ENCODE measurements at places on chromosomes 5 and 9.

DNA sequence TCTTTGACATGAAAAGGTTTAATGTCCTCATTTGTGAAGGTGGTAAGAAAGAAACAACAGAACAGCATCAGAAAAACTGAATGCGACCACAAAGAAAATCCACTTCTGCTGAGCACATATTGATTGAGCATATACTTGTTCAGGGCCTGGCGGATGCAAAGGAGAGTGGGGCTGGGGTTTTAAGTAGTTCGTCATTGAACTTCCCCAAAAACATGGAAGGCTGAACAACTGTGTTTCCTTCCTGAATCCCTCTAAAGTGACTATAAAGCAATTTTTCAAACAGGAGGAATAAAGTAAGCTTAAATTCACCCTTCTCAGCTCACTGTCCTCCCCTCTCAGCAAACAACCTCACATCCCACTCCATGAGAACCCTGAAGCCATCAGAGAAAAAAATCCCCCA is 262.9 kb downstream of the AGTPBP1 start:
- ATAC-seq, result no peak

DNA sequence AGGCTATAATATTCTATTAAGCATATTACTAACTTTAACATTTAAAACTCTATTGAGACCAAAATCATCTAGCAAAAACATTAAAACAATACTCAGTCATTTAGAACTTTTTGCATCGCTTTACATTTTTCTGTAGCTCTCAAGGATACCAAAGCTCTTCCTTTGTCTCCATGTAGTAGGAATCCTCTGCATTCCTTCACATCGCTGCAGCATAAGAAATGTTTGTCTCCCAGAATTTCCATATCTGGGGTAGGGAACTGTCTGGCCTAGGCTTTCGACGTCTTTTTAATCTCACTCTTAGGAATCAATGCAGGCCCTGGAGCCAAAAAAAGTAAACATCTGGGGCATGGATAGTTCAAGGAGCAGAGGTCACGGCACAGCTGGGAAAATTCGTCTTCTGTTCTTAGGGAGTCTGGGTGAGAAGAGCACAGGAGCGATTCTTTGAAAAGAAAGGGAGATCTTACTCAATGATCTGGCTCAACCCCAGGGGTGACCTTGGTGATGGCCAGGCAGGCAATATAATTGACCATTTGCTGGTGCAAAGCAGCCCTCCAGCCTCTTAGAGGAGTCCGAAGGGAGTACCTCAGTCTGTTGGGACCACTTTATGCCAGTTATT is 23.2 kb upstream of the RAI14 start:
- ATAC-seq, result no peak

DNA sequence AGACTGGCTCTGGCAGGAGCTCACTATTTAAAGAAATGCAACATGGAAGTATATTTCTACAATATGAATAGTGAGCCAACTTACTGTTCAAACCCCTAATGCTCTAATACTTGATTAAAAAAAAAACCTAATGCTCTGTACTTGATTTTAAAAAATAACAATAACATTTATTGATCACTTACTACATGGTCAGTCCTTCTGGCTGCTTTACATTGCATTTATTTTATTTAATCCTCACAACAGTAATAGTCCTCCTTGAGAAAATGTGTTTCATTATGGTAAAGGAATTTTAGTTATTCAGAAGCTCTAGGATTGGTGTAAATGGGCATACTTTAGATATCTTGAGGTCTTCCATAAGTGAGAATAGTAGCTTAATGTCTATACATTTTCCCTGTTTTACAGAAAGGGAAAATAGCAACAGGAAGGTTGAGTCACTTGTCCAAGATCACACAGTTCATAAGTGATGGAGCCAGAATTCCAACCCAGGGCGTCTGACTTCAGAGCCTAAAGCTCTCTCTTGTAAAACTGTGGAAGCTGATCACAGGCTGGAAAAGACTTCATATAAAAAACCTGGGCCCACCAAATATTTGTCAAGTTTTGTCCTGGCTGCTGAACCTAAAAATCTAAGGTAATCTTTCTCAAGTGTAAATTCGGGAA is 1.0 kb downstream of the STARD4 start:
- ATAC-seq, result no peak

DNA sequence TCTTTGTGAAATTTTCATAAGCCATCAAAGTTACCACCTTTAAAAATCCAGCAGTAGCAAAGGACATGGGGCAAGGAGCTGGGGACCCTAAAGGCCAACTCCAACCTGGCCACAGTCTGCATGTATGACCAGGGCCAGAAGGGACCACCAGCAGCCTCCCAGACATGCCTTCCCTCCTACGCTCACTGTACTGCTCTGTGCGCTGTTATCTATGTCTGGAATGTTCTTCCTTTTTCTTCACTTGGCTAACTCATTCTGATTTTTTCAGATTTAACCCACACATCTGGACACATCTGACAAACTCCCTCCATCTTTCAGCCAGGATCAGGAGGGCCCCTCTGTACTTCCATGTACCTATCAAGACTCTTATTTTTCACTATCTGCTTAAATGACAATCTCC is 47.6 kb upstream of the TRAF1 start:
- no peak for ATAC-seq

DNA sequence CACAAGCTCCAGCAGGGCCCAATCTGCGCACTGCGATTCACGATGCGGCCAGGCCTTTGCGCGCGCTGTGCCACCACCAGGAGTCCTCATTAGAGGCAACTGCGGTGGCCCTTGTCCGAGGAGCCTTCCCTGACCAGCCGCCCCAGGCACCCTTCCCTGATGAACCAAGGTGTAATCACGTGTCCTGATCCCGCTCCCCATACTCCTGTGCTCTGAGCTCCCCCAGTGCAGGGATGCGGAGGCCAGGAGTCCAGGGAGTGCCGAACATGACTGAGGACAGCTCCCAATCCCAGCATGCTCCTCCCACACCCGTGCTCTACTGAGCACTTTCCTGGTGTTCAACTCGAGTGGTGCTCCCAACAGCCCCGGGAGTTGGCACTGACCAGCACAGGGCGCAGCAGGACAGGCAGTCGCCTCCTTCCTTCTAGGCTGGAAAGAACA is 134.8 kb downstream of the ZNF354C start:
- ATAC-seq, result no peak

DNA sequence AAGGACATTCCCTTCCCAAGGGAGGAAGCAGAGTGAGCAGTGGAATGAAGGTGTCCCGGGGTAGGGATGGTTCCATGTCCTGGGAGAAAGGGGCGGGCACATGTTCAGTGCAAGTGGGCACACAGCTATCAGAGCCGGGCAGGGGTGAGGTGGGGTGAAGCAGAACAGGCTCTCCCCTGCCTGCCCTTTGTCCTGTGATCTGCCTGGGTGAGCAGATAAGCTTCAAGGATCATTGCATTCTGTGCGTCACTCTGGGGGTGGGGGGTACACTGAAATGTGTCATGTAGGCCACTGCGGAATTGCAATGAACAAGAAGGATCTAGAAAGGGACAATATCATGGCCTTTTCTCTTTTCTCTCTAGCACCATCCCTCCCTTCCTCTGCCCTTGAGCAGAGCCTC is 61.7 kb upstream of the SHB start:
- ATAC-seq, result no peak

GRCh38 chr5:159331093-159331973 is 1.0 kb upstream of the IL12B start:
- peak; percentile 94 for ATAC-seq

DNA sequence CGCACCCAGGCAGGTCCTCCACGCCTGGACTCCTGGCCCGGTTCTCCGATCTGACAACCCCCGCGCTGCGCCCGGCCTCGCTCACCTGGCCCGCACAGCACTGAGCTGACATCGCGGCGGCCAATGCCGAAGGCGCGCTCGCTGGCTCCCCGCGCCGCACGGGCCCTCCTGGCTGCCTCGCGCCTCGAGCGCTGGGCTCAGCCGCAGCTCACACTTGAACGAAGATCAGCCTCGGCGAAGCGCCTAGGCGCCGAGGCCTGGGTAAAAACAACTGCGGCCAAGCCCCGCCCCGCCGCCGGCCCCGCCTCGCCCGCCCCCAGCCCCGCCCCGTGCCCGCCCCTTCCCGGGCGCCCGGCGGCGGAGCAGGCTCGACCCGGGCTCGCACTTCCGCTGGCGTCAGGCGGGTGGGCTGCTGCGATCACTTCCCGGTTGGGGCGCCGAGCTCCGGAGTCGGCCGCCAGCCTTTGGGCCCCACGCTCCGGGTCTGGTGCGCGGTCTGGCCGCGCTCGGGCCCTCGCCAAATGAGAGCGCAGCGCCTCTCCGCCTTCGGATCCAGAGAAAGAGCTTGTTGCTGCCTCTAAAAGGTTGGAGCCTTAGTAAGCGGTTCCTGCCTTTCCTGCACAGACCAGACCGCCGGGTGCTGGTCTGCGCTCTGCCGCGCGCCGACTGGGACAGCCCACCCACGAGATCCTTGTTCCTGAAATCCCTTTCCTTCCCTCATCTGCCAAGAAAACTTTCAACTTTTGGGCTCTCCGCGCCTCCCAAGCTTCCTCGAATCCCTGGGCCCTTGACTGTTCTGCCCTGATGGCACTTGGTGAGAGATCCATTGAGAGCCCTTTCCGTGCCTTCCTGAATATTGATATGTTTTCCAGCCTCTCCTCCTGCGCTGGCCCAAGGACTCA is at the start of gene SERINC5:
Gene SERINC5, minus strand, starts transcription at position 238 of the 902 bp plus-strand sequence. Its CDS starts 126 bp downstream, at position 112.
- ATAC-seq, result peak; percentile 81

- no peak for ATAC-seq
Measured at GRCh38 chr5:112569596-112569995, 150.5 kb upstream of the EPB41L4A start.

DNA sequence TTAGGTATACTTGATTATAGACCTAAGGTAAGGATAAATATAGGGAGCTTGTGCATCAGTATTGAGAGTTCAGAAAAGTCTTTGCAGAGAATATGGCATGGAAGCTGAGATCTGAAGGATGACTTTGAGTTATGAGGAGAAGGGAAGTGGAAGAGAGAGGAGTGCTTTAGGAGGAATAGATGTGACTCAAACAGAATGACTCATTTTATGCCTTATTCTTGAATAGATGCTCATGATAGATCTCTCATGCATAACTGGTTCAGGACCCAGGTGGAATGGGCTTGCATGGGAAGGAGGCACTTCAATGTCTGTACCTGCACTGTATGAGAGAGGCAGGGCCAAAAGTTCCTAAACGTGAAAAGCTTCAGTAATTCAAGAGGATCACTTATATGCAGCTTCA is 103.3 kb downstream of the CWC27 start:
- ATAC-seq, result no peak

DNA sequence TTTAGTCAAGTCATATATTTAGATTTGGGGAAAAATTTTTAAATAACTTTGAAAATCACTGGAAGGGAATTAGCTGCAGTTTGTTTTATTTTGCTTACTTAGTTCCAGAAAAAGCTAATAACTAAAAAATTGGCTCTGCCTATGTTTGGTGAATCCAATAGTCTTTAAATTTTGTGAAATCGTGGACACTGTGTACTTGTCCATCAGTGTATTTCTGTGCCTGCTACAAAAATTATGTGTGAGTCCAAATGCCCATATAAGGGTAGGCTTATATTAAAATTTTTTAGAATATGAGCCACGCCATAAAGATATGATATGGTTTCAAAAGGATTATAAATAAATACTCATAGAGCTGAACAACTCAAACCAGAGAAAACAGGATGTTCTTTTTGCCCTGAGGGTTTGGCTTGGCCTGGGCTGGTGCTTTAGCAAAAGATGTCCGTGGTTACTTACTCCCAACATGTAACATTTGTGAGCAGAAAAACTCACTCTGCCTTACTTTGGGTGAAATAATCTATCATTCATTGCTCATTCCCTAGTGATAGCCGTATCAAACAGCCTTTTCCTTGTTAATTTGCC is 133.2 kb upstream of the PRLR start:
- no peak for ATAC-seq

- ATAC-seq, result no peak
Measured at GRCh38 chr9:21936161-21936560, 58.0 kb downstream of the CDKN2A start.
